Lung (tissue), 17 donors: ENCODE measurements at places on chromosomes 11 and 22. TPM values are rescaled to one million over a fixed set of nuclear protein-coding genes. Genes with fewer than 3 reads are reported as not detected.

GRCh38 chr22:49305214-49305965, 522.3 kb downstream of the BRD1 start:
- H3K4me3 ChIP-seq: no peak overlapping the region
- H3K36me3 ChIP-seq: no peaks in the 10 kb centered on the region
- peaks cover 2% of the 10 kb centered on the region for H3K27me3 ChIP-seq
- no peak overlapping the region for H3K27ac ChIP-seq
- DNase-seq: peak; percentile 72

Gene EHF
- total RNA-seq: 144 TPM

Gene SLC22A12
- not detected for total RNA-seq

DNA sequence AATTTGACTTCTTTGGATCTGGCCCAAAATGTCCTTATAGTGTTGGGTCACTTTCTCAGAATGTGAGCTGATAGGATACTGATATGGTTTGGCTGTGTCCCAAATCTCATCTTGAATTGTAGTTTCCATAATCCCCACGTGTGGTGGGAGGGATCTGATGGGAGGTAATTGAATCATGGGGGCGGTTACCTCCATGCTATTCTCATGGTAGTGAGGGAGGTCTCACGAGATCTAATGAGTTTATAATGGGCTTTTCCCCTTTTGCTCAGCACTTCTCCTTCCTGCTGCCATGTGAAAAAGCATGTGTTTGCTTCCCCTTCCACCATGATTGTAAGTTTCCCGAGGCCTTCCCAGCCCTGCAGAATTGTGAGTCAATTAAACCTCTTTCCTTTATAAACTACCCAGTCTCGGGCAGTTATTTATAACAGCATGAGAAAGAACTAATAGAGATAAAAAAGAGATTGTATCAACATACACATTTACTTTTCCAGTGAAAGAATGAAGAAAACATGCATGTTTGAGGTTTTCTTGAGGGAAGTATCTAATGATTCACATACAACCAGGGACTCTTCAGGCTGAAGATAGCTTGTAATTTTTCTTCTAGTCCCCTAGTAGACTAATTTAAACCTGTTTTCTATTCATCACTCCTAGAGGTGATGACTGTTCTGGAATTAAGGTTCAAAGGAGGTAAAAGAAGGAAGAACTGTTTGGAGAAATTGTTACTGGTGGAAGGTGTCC, 17.3 kb upstream of the CSTF3 start:
- H3K27me3 ChIP-seq: no peaks in the 10 kb centered on the region
- H3K4me3 ChIP-seq: no peak overlapping the region
- H3K27ac ChIP-seq: no peak overlapping the region
- no peaks in the 10 kb centered on the region for H3K4me1 ChIP-seq

GRCh38 chr11:84501750-84502149, 1125.4 kb downstream of the DLG2 start:
- H3K27ac ChIP-seq: no peak overlapping the region
- no peak for DNase-seq
- no peaks in the 10 kb centered on the region for H3K36me3 ChIP-seq
- H3K4me1 ChIP-seq: no peaks in the 10 kb centered on the region
- no peak overlapping the region for H3K4me3 ChIP-seq

DNA sequence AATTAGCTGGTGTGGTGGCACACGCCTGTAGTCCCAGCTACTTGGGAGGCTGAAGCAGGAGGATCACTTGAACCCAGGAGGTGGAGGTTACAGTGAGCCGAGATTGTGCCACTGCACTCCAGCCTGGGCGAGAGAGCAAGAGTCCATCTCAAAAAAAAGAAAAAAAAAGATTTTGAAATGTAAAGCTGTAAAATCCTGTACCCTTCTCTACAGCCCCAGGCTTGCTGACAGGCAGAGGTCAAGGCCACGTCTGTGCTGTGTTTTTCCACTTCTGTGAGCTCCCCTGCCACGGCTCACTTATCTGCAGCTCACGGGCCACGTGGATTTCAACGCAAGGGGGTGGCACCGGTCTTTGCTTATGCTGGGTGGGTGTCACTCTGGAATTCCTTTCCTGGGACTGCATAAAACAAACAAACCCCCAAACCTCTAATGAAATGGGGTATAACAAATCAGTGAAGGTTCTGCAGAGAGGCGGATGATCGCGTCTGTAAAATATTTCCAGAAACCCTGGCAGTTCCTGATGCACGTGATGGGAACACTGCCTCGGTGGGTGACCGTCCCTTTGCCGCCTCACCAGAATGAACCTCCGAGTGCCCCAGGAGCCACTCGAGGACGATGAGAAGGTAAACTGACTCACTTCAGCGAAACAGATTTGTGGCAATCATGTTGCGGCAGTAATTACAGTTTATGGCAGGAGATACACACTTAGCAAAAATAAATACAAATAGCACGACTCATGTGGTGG, 44.0 kb upstream of the ATXN10 start:
- no peaks in the 10 kb centered on the region for H3K27me3 ChIP-seq
- DNase-seq: no peak
- H3K27ac ChIP-seq: no peak overlapping the region
- H3K4me1 ChIP-seq: peaks cover 3% of the 10 kb centered on the region
- no peaks in the 10 kb centered on the region for H3K36me3 ChIP-seq
